ENCODE measurements at places on chromosomes 7 and 10. TPM values are rescaled to one million over a fixed set of nuclear protein-coding genes. Genes with fewer than 3 reads are reported as not detected.
A peak's percentile ranks its signal among the peaks of the same experiment; 100 is the strongest.

DNA sequence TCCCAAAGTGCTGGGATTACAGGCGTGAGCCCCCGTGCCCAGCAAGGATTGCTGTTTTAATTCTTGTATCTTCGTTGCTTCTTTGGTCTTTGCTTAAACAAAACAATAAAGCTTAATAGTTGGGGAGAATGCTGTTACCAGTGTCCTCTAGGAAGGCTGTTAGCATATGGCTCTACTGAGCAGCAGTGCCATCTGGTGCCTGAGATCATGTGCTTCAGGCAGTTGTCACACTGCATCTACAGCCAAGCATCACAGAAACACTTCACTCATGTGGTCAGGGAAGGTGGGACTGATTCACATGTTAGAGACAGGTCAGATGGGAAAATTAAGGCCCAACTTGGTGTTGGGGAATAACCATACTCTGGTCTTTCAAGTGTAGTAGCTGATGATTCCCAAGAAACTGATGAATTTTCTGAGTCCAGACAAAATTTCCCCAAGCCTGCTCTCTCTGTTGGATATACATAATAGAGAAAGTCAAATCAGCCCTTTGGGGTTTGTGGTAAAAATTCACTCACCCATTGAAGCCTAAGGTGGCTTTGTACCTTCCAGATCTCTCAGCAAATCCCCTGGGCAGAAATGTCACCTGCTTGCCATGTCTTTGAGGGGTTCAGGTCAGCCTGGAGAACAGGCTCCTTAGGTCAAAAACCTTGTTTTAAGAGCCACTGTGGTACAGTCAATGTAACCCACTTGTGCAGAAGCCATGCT is 28.4 kb downstream of the UBE2D4 start:
- H3K27me3 ChIP-seq = no peaks in the 10 kb centered on the region
- H3K4me3 ChIP-seq = no peak overlapping the region
- H3K27ac ChIP-seq = no peak overlapping the region
- peaks cover 3% of the 10 kb centered on the region for H3K36me3 ChIP-seq
- H3K4me1 ChIP-seq = no peaks in the 10 kb centered on the region

- no peak for DNase-seq
- no peaks in the 10 kb centered on the region for H3K36me3 ChIP-seq
- no peak overlapping the region for H3K4me3 ChIP-seq
- H3K27me3 ChIP-seq = no peaks in the 10 kb centered on the region
- H3K27ac ChIP-seq = no peak overlapping the region
These were observed 162.8 kb upstream of the CSTF2T start for GRCh38 chr10:51862149-51862548.

DNA sequence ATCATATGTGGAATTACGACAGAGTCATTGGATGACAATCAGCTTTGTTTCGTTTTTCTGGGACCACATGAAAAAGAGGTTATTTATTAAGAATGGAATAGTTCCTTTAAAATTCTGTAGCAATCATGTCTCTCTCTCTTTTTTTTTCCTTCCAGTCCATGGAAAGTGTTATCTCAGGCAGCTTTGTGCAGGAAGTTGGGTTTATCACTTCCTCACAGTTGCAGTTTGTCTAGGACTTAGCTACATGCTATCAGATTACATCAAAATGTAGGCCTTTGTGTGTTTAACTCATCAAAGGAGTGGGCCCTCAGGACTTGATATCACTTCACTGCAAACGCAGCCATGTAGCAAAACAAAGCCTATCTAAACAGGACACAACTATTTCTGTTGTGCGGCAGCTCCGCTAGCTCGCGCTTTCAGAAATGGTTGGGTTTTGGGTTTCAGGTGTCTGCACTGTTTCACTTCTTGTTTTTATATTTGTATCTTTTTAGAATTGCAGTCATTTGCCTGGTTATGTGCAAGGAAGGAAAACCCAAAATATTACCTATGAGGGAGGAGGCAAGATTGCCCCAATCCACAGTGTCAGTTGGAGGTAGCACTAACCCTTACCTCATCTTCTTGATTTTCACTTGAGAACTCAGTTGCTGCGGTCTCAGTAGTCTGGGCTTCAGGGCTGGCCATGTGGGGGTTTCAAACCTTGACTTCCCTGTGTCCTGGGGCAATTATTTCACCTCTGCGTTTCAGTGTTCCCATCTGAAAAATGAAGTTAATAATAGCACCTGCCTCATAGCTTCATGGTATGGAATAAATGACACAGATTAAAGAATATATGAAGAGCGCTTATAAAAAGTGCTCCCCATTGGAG is 66.7 kb downstream of the HHEX start:
- no peak for DNase-seq
- no peaks in the 10 kb centered on the region for H3K27me3 ChIP-seq
- H3K4me3 ChIP-seq = peak overlapping the region; percentile 5
- peaks cover 32% of the 10 kb centered on the region for H3K4me1 ChIP-seq

GRCh38 chr7:88431882-88432281 is 125.2 kb upstream of the STEAP4 start:
- no peak overlapping the region for H3K27ac ChIP-seq
- no peaks in the 10 kb centered on the region for H3K27me3 ChIP-seq
- H3K36me3 ChIP-seq = no peaks in the 10 kb centered on the region
- H3K4me1 ChIP-seq = no peaks in the 10 kb centered on the region
- no peak overlapping the region for H3K4me3 ChIP-seq

Gene LEP
- total RNA-seq = not detected

Data from upper lobe of left lung (tissue), 6 donors.